ENCODE measurements at places on chromosomes 7 and 10. TPM values are rescaled to one million over a fixed set of nuclear protein-coding genes. Genes with fewer than 3 reads are reported as not detected.

HTRA1 gene
- total RNA-seq = not detected

ZKSCAN5 gene
- total RNA-seq = 8.4 TPM

MINPP1 gene
- total RNA-seq = 16.2 TPM

METTL27 gene
- total RNA-seq = not detected

ASB10 gene
- not detected for total RNA-seq

DNA sequence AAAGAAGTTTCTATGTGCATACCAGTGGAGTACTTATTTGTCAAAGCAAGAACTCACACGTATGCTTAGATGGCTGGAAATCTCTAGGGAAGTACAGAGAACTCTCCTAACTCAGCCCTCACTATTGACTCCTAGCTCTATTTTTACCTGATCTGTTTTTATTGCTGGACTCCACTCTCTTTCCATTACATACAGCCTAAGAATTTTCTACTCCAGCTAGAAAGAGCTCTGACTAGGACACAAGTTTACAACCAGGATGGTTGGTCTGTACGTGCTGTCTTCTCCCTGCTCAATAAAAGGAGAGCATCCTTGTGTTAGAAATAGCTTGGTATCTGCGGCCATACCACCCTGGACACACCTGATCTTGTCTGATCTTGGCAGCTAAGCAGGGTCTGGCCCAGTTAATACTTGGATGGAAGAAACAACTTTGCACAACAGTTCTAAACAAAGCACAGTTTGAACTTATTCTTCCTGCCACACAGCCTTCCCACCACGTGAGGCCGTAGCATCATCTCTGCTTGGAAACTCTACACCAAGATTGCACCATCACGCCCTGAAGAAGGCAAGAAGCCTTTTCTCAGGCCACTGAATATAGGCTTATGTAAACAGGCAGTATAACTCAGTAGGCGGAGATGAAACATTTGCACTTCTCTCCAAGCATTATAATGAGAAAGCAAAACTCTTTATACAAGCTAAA, 50.7 kb downstream of the KCNMA1 start:
- no peak overlapping the region for H3K4me3 ChIP-seq
- H3K27ac ChIP-seq = no peak overlapping the region
- no peaks in the 10 kb centered on the region for H3K27me3 ChIP-seq
- H3K36me3 ChIP-seq = no peaks in the 10 kb centered on the region

- DNase-seq = no peak
- no peaks in the 10 kb centered on the region for H3K36me3 ChIP-seq
- H3K27ac ChIP-seq = no peak overlapping the region
- H3K4me3 ChIP-seq = no peak overlapping the region
Observed at GRCh38 chr7:155356323-155357105, 58.8 kb downstream of the INSIG1 start.

- H3K27me3 ChIP-seq = no peaks in the 10 kb centered on the region
- H3K4me3 ChIP-seq = no peak overlapping the region
- H3K27ac ChIP-seq = no peak overlapping the region
Observed at GRCh38 chr7:68507668-68508067, 1090.6 kb upstream of the AUTS2 start.

GRCh38 chr10:27944005-27944404, 54.9 kb downstream of the ODAD2 start:
- H3K27me3 ChIP-seq = no peaks in the 10 kb centered on the region
- H3K4me1 ChIP-seq = no peaks in the 10 kb centered on the region
- no peak overlapping the region for H3K4me3 ChIP-seq
- no peaks in the 10 kb centered on the region for H3K36me3 ChIP-seq
- H3K27ac ChIP-seq = no peak overlapping the region

DNA sequence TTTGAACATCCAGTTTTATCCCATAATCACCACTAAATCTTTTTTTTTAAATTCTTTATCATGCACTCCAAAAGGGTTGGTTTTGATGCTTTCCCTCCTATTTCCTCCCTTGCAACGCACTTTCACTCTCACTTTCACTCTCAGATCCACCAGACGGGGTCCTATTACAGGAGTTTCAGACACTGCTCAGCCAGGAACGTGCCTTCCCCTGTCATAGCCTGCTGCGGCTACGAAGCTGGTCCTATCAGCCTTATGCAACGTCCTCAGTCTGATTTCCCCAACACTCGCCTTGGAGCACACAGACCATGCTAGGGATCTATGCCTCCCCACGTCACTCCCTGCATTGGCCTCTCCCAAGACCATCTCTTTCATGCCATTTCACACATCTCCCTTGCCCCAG, 23.4 kb downstream of the ZPBP start:
- peak; percentile 38 for DNase-seq
- H3K4me1 ChIP-seq = peaks cover 22% of the 10 kb centered on the region
- H3K27ac ChIP-seq = no peak overlapping the region
- H3K4me3 ChIP-seq = peak overlapping the region; percentile 47

- no peak overlapping the region for H3K27ac ChIP-seq
- no peaks in the 10 kb centered on the region for H3K36me3 ChIP-seq
- no peak for DNase-seq
- H3K4me3 ChIP-seq = no peak overlapping the region
- no peaks in the 10 kb centered on the region for H3K4me1 ChIP-seq
Observed at GRCh38 chr10:36515319-36515718, 610.1 kb upstream of the ANKRD30A start.

DNA sequence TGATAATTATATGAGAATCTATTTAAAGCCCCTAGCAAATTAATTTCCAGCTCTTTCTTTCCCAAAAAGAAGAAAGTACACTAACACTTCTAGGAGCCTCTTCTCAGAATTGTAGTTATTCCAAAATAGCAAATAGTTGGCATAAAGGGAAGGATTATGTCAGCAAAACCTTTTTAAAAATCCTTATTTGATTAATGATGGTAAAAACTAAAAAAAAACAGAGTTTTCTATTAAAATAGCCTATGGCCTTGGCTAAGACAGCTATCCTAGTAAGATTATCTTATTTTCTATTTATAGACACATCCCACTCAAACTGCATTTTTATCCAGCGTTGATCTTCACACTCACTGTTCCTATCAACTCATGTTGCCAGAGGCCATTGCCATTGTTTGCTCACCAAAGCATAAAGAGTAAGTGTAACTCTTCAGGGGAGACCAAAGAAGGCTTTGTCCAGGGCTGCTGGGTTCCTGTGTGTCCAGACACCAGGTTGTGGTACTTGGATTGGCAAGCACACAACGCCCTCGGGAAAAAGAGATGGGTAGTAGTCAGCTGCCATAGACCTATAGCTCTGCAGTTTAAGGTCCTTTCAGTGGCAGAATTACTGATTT, 31.5 kb downstream of the ACTA2 start:
- H3K27me3 ChIP-seq = no peaks in the 10 kb centered on the region
- H3K36me3 ChIP-seq = no peaks in the 10 kb centered on the region
- no peak overlapping the region for H3K27ac ChIP-seq

GRCh38 chr10:12158111-12158510, 28.6 kb downstream of the SEC61A2 start:
- H3K27ac ChIP-seq = no peak overlapping the region
- H3K27me3 ChIP-seq = no peaks in the 10 kb centered on the region
- H3K4me3 ChIP-seq = no peak overlapping the region
- H3K36me3 ChIP-seq = peaks cover 13% of the 10 kb centered on the region

DNA sequence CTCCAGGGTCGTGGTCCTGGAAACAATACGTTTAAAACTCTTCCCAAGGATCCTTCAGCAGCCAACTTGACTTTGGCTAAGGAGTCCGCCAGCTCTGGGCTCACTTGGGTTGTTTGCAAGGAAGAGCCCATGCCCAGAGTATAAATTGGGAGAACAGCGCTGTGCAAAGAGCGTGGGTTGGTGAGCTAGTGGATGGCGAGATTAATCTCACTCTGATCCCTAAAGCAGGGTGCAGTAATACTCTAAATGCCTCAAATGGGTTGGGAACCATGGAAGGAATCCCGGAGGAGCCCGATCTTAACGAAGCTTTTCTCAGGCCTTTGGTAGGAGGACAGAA, 495 bp upstream of the SDHAF3 start:
- peak overlapping the region; percentile 47 for H3K4me3 ChIP-seq
- peaks cover 21% of the 10 kb centered on the region for H3K4me1 ChIP-seq
- H3K27ac ChIP-seq = peak overlapping the region; percentile 81
- no peaks in the 10 kb centered on the region for H3K27me3 ChIP-seq
- DNase-seq = no peak
- no peaks in the 10 kb centered on the region for H3K36me3 ChIP-seq

Measured in CD8-positive, alpha-beta memory T cell (primary cell).